ENCODE measurements at places on chromosomes 5 and 9. TPM values are rescaled to one million over a fixed set of nuclear protein-coding genes. Genes with fewer than 3 reads are reported as not detected.
A peak's percentile ranks its signal among the peaks of the same experiment; 100 is the strongest.

DNA sequence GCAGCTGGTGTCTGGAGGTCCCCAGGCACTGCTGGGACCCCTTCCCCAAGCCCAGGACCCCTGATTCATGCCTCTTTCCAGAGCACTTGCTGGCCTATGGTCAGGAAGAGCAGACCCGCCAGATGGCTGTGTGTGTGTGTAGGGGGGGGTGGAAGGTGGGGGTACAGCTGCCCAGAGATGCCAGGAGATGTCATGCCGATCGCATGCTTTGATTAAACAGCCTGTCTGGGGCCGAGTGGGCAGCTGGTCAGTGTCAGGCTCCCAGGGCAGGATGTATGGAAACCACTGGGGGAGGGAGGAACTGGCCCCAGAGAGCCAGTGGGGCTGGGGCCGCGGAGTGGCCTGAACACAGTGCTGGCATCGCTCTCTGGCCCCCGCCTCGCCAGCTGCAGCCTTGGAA, 23.7 kb downstream of the RXRA start:
- DNase-seq: no peak

- peak; percentile 82 for DNase-seq
Observed at GRCh38 chr9:126704892-126705766, 91.4 kb downstream of the LMX1B start.

GRCh38 chr5:40484495-40484894, 195.2 kb upstream of the PTGER4 start:
- no peak for DNase-seq

- DNase-seq: no peak
Observed at GRCh38 chr5:71836559-71837112, 117.6 kb downstream of the CARTPT start.

DNA sequence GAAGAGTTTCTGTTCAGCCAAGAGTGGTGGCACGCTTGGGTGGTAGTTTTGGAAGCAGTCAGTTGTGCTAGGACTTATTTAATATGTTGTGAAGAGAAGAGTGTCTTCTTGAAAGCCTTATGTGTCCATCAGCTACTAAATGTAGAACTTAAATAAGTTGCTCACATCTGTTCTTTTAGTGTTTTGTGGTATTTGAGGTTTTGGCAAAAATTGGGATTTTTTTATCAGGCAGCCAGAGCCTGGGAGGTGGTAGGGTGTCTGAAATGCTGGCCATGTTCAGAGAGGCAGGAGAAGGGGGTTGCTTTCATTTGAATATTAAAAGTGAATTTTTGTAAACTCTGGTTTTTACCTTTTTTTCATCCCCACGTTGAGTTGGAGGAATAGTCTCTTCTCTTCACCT, 24.2 kb upstream of the ZBTB34 start:
- no peak for DNase-seq

GRCh38 chr5:39420482-39421145, 4.2 kb downstream of the DAB2 start:
- peak; percentile 27 for DNase-seq

The CMBL gene
- 8.3 TPM for total RNA-seq

The SMIM15 gene
- 26.6 TPM for total RNA-seq

Measured in G401 (cell line).